ENCODE measurements at places on chromosomes 3 and 15. TPM values are rescaled to one million over a fixed set of nuclear protein-coding genes. Genes with fewer than 3 reads are reported as not detected.

Gene GHSR
- total RNA-seq, result not detected

Gene SRGAP3
- total RNA-seq, result 5.1 TPM

Gene C3orf85
- total RNA-seq, result not detected

Gene CYP1A2
- total RNA-seq, result not detected

DNA sequence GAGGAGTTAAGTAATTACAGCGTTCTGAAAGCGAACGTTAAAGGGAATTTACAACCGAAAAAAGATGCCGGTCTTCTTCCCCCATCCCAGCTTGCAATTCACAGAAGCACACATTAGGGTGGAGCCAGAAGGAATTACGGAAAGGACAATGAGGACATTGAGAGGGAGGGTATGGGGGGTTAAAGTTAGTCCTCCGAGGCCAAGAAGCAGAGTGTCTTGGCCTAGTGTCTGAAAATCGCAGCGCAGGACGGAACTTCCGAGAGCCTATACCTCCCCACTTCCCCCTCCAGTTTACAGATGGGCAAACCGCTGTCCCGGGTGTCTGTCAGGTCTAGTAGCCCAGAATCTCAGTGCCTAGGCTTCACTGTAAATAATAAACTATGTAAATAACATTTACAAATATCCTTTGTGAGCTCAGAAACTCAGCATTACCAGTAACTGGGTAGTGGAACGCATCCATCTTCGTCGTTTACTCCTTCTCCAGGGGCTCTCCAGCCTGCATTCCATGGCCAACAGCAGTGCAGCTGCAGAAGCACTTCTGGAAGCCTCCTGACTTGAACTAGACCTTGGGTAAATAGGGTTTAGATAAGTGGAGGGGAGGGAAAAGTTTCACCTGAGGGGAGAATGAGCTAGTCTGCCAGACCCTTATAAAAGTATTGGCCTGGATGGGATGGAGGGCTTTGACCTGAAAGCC lies 922 bp downstream of the ADPRH start:
- peak; percentile 60 for DNase-seq

DNA sequence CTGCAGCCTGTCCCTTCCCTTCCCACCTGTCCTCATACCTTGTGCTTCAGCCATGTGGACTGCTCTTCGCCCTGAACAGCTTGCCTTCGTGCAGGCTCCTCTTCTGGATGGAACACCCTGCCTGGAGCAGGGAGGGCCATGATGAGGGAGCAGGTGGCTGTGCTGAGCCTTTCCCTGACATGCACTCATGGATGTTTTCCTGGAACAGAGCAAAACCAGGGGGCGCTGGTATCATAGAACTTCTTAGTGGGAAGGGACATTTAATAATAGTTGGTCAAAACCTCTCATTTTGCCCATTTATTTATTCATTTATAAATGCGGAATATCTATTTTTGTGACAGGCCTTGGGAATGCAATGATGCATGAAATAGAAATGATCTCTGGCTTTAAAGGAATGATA lies 149.3 kb downstream of the CACNA1D start:
- no peak for DNase-seq

DNA sequence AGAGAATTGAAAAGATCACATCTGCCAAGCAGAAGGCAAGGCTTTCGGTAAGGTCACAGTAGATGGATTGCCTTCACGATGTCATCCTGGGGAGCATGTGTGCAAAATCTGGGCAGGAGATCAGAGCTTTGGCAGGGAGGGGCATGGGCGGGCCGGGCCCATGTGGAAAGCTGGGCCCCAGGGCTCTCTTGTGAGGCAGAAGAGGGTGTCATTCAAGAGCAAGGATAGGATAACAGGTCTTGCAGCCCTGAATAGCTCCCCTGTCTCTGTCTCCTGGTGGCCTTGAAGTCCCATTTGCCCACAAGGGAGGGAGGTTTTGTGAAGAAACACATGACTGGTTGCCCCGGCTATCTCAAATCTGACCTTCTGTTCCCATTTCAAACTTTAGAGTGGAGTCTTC lies 172.0 kb downstream of the OPA1 start:
- no peak for DNase-seq

DNA sequence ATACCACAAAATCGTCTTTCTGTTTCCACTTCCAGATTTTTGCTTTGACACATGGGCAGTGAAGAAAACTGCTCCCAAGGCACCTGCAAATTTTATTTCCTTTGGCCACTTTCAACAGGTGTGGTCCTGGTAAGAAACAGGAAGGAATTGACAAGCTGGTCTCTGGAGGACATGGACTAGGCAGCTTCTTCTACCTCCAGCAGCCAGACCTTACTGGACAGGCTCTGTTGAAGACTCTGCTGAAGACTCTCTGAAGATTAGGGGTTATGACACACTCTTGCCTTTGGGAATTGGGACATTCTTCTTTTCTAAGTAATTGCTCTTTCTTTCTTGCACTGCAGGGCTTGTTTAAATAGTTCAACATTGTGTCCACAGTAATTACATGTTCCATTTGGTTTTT lies 147.7 kb upstream of the DCBLD2 start:
- no peak for DNase-seq

GRCh38 chr3:173173652-173174051 lies 32.6 kb upstream of the SPATA16 start:
- DNase-seq, result no peak

DNA sequence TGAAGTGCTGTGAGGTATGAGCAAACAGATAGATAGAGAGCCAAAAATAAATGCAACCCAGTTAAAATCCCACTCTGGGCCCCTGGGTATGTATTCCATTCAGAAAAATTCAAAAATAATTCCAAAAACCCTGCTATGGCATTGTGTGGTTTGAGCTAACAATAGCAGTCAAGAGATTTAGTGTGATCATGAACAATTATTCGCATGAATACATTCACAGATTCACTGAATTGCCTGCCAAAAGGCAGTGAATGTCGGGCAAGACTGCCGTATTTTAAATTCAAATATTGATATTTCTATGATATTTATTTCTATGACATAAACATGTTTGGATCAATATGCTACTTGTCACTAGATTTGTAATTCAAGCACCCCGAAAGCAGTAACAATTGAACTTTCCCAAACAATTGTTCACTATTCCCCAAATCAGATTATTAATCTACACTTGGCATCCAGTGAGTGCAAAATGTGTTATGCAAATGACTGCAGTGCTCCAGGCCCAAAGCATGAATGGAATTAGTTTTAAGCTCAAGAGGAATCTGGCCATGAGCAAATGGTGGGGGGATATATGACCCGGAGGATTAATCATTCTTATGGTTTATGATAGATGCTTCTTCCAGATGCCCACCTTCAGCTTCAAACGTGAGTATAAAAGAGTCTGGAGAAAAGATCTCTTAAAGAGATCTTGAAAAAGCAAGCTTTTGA lies 417.0 kb upstream of the MEIS2 start:
- no peak for DNase-seq

DNA sequence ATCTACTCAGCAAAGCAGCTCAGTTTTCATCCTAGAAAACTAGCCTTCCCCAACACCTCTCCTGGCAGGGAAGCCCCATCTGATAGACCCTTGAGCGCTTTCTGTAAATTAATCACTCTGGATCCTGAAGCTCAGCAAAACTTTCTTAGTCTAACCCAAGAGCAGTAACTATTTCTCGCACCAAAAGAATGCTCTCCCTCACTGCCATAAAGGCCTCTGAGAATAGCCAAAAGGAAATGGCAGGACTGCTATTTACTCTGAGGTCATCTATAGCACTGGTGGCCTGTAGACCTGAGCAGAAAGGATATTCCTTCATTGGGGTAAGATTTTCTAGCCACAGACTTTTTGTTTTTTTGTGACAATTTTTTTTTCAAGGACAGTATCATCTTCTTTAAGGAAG lies 345.8 kb upstream of the ADAMTS9 start:
- DNase-seq, result no peak

- no peak for DNase-seq
Observed at GRCh38 chr3:40718209-40718608, 193.4 kb downstream of the ZNF621 start.

GRCh38 chr15:101359365-101359947 lies 64.4 kb upstream of the SNRPA1 start:
- DNase-seq, result no peak

GRCh38 chr3:20378315-20378714 lies 192.3 kb upstream of the SGO1 start:
- no peak for DNase-seq
